ENCODE measurements at places on chromosomes 3 and 15.

GRCh38 chr3:107430214-107430995, 53.2 kb downstream of the CCDC54 start:
- DNase-seq = no peak

- no peak for DNase-seq
These were observed 1.1 kb upstream of the BCL2L10 start for GRCh38 chr15:52113708-52114107.

DNA sequence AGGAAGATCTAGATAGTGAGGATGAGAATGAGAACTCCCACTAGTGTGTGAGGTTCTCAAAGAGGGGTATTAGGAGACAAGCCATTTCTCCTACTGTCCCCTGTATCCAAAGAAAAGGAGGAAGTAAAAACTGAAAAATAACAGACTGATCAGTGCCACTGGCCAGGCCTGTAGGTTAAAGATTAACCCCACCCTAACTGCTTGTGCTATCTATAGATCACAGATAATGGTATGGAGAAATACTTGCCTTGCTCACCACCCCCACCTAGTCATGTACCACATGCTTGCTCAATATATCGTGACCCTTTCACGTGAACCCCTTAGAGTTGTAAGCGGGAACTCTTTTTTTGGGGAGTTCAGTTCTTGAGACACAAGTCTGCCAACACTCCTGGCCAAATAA, 519.7 kb upstream of the FRG2C start:
- DNase-seq = no peak

GRCh38 chr3:65540666-65541065, 498.1 kb downstream of the MAGI1 start:
- DNase-seq = no peak

DNA sequence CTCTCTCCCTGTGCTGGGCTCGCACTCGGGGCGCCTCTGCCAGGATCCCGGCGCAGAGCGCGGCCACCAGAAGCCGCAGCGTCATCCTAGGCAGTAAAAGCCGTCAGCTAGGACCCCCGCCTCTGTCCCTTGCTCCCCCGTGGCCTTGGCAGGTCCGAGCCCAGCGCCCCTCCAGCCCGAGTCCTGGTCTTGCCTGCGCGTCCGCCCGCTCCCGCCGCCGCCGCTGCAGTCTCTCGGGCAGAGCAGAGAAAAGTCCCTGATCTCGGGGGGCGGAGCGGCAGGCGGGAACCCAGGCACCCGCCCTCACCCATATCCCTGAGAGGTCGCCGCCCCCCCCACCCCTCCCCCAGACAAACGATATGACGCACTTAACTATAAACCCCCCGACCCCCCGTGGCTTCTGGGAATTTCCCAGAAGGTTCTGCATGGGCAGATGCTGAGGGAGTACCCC, at the start of gene COL7A1:
COL7A1 (minus strand) TSS at position 255 of the 451 bp plus-strand sequence; CDS start at position 85, 170 bp downstream.
- DNase-seq = no peak

- no peak for DNase-seq
These were observed 11.6 kb downstream of the TRPC1 start for GRCh38 chr3:142735462-142735861.

DNA sequence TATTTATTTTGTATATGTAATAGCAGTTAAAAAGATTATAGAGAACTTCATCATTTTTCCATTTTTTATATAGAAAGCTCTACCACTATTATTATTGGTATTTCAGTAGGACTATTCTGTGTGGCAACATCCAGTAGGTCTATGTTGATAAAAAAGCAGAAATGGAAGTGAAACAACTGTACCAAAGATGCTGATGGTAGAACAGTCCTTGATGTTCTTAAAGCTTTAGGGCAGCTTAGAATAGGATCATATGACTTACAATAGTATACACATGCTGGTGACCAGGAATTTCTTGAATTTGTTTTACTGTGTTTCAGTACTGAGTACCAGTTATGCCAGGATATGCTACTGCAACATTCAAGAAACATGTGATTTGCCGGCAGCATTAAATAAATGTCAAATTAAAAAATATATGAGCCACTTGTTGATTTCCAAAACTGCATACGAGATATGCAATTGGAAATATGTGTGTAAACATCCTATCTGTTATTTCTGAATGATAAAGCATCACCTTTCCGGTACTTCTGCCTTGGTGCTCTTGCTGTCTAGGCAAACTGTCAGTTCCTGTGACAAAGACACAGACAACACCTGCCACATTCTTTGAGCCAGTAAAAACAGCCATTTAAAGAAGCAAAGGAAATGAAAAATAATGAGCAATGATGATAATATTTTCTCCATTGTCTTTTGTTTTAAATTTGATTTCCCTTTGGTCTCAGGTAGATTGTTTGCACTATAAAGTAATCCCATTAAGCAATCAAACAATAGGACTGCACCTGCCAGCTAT, 649.2 kb downstream of the ZPLD1 start:
- DNase-seq = no peak

DNA sequence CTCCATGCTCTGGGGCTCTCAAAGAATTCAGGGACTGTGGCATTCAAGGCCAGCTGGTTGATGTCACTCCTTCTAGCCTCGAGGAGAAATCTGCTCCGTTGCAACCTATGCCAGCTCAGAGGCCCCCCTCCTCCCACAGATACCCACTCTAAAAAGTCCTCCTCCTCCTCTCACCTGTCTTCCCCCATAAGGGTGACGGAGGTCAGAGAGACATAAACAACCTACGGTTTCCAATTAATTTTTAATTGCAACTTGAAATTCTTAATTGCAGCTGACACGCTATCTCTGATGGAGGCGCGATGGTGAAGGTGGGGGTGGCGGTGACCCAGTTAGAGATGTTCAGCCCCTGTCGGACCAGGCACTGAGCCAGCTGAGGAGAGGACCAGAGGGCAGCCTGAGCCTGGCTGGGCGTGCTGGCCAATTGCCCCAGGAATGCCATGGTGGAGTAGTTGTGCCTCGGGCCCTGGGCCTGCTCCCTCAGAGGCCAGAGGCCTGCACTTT, 43.2 kb upstream of the INSYN1 start:
- no peak for DNase-seq

DNA sequence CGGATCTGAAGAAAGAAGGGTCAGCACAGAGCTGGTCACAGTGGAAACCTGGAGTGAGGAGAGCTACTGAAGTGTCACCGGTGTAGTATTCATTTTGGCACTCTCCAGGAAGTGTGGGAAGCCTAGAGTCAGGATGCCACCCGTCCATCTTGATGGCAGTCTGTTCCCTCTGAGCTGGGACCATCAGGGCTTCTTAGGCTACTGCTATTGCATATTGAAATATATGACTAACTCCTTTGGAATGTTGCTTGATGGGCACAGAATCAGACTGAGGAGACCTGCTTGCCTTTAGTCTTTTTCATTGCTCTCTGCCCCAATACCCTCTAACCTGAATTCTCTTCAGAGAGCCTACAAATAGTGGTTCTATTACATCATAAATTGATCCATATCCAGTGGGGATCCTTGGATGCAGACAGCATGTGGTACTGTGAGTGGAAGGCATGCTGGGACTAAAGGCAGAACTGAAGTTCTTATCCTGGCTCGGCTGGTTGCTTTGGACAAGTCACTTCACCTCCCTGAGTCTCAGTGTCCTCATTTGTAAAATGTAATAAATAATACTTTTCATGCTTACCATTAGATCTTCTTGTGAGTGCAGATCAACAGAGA, 143.5 kb downstream of the PDE8A start:
- DNase-seq = no peak

DNA sequence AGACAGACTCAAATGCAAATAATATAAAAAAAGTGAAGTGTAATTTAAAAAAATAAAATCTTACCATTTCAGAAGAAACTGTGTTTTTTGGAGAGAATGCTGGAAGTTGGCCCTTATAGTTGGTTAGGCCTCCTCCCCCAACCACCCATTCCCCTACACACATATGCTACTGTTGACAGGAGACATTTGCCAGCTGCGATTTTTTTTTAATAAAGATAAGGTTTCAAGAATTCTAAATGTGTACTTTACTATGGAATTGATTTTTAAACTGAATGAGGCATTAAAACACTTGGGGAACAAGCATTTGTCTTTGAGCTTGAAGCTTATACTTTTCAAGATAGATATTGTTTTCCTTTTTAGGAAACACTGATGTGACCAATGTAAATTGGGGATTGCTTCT, 4.4 kb upstream of the SSR3 start:
- DNase-seq = no peak

- DNase-seq = no peak
These were observed 7.8 kb upstream of the ISLR2 start for GRCh38 chr15:74122403-74123130.
